Breast epithelium (tissue), 4 donors: ENCODE measurements at places on chromosomes 6 and 20.

DNA sequence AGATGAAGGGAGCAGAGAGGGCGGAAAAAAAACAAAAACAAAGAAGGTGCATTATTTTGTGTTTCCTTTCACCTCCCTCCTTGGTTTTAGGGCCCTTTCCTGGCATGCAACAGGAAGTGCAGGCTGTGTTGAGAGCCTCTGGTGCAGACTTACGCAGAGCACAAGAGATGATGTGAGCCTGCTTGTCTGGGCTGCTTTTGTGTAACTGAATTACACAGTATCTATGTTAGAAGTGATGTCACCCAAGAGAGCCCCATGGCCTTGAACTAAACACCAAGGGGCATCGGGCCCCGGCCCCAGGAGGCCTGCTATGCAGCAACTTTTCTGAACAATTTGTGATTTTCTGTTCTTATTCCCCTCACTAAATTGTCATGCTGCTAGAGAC lies 25.5 kb downstream of the GNAS start:
- DNase-seq = no peak

DNA sequence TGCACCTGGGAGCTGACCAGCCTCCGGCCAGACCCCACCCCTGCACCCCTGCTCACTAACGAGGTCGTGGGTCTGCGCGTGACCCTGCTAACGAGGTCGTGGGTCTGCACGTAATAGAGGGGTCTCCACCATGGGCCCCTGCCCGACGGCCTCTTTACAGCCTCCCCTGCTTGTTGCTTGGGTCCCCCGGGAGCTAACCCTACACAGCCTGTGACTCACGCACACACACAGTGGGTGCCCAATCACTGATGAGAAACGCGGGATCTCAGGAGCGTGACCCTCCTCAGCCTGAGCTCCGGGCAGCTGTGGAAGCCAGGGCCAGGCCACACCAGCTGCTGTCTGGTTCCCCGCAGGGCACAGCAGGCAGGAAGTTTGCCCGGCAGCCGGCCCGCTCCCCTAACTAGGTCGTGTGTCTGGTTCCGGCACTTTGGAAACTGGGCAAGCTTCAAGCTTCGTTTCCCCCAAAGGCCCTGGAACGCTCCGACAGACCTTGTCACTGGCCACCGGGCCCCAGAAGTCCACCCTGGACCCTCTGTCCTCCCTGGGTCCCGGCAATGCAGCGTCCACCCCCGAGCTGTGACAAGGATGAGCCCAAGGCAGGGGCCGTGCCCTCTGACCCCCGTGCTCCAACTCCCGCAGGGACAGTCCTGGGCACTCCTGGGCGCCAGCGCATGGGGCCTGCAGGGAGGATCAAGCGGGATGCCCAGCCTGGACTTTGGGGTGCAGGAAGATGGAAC lies 767 bp downstream of the PTK6 start:
- DNase-seq = peak; percentile 51

GRCh38 chr6:143802833-143803565 lies 40.1 kb upstream of the LTV1 start:
- DNase-seq = no peak

GRCh38 chr6:166625356-166625755 lies 1.7 kb downstream of the RPS6KA2 start:
- DNase-seq = no peak

GRCh38 chr6:44058617-44059358 lies 68.5 kb downstream of the MRPL14 start:
- DNase-seq = peak; percentile 86

- DNase-seq = no peak
Measured at GRCh38 chr6:139373928-139374356, 506 bp downstream of the CITED2 start.

DNA sequence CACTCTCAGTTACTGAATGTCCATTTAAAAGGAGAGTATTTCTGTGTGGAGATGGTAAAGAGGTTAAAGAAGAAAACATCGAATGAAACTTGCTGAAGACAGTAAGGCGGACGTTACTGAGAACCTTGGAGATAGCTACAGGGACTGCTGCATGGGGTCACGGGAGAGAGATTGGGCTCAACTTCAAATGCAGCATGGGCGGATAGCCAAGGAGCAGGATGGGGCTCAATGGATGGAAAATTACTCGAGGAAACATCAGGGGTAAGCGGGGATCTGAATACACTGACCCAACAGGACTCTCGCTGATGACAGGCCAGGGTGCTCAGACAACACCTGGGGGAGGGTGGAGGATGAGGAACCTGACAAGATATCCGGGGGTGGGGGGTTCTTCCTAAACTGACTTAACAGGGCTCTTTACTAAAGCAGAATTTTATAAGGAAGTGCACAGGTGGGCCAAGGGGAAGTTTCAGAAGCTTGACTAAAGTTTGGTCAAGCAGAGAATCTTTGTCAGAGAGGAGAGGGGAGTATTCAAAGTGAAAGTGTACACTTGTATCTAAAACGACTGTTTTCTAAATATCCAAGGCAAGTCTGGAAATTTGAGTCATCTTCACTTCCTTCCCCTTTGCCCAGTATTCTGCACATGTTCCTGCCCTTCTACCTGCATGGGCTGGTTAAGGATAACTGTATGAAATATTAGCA lies 22.8 kb downstream of the ECT2L start:
- no peak for DNase-seq

DNA sequence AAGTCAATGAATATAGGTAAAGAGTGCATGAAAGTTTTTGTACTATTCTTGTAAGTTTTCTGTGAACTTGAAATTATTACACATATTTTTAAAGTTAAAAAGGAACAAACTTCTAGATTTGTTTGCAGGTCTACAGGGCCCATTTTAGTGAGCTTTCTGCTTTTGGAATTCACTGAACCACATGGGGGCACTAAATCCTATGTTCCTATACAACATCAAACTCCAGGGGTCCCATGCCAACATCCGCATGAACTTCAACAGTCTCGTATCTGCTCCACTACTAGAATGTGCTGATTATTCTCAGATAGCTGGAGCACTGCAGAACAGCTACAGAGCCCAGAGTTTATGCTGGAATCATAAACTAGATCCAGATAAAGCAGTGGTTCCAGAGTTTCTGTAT lies 347.9 kb upstream of the SPTLC3 start:
- no peak for DNase-seq

DNA sequence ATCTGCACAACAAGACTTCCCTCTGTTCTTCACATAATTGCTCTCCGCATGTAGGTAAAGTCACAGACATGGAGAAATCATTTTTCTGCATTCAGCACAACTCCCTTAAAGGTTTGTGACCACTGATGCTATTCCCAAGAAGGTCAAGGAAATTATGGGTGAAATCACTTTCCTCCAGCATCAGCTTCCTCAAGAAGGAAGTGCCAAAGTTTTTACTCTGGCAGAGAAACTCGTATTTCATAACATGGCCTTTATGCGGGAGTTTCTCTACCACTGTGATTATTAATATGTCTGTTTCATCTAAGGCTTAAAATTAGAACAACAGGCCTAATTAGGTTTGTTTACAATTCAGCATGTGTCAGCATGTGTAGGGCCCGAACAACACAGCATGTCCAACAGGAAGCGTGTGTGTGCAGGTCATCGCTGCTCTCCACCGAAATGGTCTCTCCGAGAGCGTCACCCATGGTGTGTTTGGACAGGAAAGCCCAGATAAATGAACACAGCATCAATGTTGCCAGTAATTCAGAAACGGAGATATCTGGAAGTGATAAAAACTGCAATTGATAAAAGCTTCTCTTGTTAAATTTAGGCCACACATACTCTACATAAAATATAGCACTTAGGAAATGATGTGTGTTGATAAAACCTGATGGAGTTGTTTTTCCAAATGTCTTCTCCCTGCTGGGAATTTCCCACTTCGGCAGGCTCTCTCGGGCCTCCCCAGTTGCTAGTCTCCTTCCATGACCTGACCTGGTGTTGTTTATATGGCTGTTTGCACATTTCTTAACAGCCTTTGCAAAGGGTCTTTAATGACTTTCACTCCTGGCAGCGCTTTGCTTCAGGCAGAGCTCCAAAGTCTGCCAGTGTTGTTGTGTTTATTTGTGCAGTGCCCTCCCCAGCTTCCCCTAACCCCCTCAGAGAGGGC lies 265.1 kb upstream of the CEP162 start:
- DNase-seq = no peak

DNA sequence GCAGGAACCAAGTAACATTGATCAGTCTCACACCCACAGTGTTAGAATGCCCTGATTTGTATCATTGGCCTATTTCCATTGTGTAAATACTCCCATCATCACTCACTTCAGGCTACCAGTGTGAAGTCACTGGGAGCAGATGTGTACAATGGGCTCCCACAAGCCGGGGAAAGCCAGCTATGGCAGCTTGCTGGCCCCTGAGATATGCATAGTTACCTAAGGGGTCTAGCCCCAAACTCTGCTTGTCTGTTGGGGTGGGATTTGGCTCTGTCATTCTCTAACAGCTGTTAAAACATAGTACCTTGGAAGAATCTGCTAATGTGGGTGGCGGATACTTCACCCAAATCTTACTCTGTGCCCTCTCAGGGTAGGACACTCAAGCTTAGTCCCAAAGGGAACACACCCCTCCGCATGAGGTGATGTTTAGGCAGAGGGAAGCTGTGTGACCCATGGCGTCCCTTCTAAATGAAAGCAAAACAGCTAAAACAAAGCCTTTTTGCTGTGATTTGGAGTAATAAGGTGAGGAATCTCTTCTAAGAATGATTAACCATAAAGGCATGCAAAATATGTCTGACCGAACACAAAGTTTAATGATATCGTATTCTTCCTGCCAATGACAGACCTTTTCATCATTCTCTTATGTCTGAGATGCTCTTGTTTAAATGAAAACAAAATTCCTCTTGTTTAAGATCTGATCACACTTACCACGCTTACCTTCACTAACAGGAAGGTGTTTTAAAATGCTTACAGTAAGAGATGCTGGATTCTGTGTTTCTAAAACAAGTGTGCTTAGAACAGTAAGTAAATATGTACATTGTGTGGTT lies 45.9 kb upstream of the PXDC1 start:
- no peak for DNase-seq

DNA sequence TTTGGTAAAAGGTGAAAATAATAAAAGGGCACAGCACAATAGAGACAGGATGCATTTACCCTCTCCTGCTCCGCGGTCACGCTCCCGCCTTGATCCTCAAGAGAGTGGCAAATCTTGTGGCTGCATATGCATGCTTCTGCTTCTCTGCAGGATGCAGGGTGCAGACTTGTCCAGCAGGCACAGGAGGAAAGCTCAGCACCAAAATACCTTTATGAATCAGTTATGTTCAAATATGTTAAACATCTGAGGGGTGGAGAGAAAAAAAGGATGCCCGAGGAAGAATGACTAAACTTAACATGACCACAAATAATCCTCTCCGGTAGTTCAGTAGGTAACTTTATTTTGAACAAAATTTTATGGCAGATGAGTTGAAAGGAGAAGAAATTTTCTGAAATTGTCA lies 366.1 kb upstream of the SOX4 start:
- DNase-seq = no peak

- no peak for DNase-seq
Measured at GRCh38 chr20:45402946-45403345, 5.1 kb upstream of the DBNDD2 start.

- DNase-seq = no peak
Measured at GRCh38 chr6:9621276-9621675, 793.6 kb downstream of the TFAP2A start.

GRCh38 chr6:35742842-35743241 lies 6.0 kb downstream of the ARMC12 start:
- DNase-seq = no peak

DNA sequence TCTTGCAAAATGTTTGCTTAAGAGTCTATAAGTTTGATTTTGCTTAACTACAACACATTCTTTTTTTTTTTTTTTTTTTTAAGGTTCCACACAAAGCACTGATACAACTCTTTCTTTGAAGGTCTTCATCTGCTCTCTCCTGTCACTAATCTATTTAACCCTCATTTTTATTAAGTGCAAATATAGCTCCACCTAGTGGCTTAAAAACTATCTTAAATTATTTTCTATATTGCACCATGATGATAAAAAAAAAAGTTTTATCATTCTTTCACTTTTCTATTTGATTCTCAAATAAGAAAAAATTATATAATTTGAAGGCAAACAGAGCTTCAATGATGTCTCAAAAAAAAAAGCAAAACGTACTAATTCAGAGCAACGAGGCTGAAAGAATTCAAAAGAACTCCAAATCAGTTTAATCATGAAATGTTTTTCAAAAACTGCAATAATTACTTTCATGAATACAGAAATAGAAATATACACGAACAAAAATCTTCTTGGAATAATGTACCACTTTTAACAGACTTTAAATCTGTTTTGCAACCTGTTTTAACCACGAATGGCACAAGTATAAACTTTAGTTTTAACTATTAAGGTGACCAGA lies 12.8 kb downstream of the ESF1 start:
- DNase-seq = no peak

GRCh38 chr6:54970337-54970736 lies 123.8 kb downstream of the FAM83B start:
- DNase-seq = no peak

DNA sequence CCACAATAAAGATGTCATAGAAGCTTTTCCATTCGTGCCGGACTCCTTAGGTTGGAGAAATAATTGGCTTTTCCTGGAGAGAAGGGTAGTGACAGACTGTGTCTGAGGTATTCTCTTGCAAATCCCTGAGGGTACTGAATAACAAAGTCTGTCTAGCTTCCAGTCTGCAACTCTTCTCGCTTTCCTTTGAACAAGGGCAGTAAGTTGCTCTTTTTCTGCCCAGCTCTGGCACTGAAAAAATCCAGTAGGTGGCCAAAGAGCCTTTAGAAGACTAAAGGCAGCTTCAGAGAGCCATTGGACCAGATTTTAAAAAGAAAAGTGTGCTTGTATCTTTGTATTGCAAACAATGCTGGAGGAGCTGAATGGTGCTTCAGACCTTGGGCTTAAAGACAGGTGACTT lies 20.7 kb upstream of the RREB1 start:
- no peak for DNase-seq

DNA sequence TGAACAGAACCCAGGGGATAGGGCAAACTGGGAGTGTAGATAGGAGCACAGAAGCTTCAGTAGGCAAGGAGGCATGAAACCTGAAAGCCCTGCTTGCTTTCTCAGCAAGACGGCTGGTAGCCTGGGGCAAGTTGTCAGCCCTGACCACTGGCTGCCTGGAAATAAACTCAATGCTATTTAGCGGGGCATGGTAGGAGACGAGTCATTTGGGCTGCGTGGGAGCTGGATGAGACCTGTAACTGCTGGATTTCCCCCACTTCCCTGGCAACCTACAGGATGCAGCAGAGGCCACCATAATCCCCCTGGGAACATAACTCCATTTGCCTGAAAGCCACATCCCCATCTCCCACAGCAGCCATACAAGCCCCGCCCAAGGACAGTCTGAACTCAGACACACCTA lies 332.6 kb upstream of the TBX18 start:
- DNase-seq = no peak

DNA sequence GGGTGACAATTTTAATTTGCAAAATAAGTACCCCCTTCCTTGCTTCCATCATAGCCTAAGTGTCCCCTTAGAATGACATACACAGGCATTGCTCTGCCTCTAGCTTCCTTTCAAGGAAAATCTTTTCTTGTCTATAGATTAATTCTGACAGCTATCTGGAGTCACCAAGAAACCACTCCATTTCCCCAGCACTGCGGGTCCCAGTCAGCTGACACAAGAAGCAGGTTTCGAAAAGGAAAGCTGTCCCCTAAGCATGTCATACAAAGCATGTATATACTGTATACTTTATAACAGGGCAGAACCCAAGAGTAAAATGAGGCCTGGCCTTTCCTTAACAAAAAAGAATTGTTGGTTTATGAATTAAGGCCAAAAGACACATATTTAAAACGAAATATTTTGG lies 273.5 kb downstream of the BTBD9 start:
- DNase-seq = no peak
